T47D (cell line): ENCODE measurements at places on chromosomes 3 and 15.

DNA sequence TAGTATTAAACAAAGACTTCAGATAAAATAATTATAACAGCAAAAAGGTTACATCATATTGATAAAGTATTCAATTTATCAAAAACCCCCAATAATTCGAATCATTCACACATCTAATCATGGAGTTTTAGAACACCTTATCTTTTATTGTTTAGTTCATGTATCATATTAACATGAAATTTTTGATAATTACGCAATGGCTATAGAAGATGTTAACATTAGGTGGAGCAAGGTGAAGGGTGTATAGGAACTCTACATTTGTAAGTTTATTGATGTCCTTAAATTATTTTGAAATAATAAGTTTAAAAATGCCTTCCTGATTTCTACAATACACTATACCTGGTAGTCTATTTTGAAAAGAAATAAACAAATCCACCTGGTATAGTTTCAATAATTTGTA is 696.5 kb upstream of the BCHE start:
- DNase-seq: no peak

- no peak for DNase-seq
Observed at GRCh38 chr15:55856506-55857164, 113.7 kb upstream of the PRTG start.

DNA sequence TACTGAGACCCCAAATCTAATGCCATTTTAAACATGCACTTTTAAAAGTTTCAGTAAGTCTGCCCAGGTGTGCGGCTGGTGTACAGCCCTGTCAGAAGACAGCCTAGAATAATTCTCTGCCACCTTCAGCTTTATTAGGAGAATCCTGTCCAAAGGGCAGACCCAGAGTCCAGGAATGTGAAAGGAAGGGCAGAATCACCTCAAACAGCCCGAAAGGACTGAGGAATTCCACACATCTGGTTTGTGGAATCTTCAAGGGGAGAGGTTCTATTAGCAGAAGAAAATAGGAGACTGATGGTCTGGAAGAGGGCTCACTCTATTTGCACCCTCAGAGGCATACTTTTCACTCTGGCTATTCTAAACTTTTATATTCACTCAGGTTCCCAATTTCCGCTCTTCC is 46.6 kb downstream of the TYRO3 start:
- no peak for DNase-seq

DNA sequence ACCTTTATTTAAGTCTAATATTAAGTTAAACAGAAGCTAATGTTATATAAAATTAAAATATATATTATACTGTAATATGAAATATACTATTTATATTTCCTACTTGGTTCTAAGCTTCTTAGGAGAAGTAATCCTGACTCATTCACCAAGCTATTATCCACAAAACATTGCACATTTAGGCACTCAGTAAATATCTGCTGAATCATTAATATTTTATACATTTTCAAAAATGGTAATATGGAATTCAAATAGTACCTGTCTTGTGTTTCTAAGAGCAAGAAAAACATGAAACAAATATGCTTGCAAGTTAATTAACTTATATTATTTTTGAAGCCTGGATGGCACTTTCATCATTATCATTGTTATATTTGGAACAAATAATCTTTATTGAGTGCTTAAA is 153.0 kb upstream of the CNTN4 start:
- DNase-seq: no peak

DNA sequence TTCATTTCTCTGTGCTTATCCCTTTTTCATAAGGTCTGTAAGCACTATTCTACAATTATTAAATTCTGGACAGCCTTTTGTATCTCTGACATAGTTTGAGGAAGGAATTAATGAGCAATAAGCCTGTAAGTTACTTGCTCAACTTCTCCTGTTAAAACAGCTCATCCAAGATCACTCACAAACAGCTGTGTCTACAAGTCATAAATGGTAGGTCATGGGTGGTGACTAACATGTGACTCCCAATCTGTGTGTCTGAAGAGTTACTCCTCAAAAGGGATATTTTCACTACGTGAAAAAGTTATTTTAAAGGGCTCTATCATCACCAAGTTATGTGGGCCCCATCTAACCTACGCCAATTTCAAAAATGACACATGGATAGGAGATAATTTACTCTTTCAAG is 145.2 kb upstream of the CBLB start:
- DNase-seq: no peak

- no peak for DNase-seq
Observed at GRCh38 chr3:155012584-155012983, 67.5 kb upstream of the MME start.

- no peak for DNase-seq
Observed at GRCh38 chr3:35733341-35733740, 94.0 kb downstream of the ARPP21 start.

DNA sequence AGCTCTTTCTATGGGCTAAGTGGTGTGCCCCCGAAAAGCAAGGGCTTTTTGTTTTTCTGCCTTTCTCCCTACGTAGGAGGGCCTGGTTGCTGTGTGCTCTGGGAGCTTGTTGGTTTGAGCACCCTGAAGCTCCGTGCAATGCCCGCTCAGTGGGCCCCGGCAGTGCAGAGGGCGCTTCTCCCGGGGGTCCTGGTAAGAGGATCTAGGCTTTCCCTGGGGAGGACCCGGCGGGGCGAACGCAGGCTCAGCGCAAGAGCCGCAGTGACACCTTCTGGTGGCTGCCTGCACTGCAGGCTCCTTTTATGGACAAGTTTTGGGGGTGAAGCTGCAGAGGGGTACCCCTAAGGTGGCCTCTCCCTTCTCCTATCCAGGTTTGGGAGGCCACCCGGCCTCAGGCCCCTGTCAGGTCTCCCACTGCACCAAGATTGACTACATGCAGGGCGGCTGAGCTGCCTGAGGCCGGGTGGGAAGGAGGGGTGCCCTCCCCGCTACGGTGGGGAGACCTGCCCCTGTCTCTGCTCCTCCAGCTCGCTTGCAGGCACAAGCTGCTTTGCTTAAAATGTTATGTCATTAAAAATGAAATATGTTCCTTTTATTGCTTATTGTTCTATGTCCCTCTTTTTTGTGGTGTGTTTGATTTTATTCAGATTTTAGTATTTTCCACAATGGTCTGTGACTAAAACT is 387.9 kb downstream of the GABRG3 start:
- DNase-seq: peak; percentile 37

GRCh38 chr3:35785234-35785888 is 146.0 kb downstream of the ARPP21 start:
- no peak for DNase-seq
